Activated T-helper 1 cell treated with anti-CD3 and anti-CD28 coated beads, Interleukin-2, amount 50 U/mL, for 16 hours (primary cell): ENCODE measurements at places on chromosomes 5 and 9.

DNA sequence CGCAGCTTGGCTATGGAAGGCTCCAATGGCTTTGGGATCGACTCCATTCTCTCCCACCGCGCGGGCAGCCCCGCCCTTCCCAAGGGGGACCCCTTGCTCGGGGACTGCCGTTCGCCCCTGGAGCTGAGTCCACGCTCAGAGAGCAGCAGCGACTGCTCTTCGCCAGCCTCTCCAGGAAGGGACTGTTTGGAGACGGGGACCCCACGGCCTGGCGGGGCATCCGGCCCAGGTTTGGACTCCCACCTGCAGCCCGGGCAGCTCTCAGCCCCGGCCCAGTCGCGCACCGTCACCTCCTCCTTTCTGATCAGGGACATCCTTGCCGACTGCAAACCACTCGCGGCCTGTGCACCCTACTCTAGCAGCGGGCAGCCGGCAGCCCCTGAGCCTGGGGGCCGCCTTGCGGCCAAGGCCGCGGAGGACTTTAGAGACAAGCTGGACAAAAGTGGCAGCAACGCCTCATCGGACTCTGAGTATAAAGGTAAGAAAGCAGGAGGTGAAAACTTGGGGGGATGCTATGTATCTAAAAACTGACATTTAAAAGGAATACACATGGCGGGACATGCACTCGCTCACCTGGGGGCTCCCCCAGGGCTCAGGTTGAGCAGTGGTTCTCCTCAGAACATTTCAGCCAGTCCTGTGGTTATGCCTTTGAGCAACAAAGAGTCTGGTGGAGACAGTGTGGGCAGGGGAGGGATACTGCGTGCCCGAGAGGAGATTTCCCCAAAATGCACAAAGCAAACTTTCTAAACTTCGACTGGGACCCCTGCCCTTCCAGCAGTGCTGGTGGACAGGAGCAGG lies 579 bp downstream of the BARHL1 start:
- no peak for DNase-seq

DNA sequence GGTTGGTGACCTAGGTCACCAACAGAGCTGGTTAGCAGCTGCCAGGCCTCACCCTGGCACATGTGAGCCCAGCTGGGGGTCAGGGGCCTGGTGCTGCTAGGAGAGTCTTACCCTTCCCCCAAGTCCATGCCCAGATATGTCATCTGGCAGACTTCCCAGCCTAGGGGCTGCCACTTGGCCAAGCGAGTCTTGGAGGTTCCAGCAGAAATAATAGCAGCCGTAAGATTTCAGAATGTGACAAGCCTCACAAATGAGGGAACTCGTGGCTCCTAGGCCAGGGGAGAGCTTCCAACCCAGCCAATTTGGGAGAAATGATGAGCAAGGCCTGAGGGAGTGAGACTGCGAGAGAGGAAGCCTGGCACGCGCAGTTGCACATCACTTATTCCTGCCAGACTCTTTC lies 11.1 kb downstream of the URM1 start:
- DNase-seq: no peak

GRCh38 chr9:4994166-4994890 lies 9.3 kb downstream of the JAK2 start:
- no peak for DNase-seq

DNA sequence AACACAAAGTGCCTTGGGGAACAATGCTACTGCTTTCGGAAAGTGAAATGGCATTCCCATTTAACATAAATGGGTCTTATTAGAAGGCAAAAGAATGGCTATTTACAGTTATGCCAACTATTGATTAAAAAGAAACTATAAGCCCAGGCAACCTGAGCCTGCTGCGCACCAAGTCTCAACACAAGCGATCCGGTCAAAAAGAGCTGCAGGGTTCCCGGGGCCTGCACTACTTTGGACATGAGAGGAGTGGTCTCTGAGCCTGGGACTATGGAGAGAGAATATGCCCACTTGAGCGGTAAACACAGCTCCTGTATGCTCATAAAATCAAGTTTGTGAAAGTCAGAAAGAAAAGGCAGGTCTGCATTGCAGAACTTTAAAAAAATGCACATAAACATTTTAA lies 660.7 kb downstream of the EFNA5 start:
- DNase-seq: no peak

DNA sequence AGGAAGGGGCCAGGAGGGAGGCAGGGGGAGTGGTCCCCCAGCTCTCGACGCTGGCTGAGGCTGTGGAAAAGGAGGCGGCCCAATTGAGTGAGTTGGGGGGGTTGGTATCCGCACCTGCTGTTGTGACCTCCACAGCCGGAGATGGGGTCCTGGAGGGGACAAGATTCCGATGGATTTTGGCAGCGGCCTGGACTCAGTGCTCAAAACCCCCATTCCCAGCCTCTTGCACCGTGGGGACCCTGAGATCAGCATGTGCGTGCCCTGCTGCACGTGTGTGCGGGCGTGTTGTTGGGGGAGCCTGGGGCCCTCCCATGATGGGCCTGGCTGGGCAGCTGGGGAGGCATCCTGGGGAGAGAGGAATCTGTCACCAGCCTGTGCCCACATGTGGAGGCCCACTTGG lies 15.0 kb downstream of the CNTFR start:
- DNase-seq: no peak

DNA sequence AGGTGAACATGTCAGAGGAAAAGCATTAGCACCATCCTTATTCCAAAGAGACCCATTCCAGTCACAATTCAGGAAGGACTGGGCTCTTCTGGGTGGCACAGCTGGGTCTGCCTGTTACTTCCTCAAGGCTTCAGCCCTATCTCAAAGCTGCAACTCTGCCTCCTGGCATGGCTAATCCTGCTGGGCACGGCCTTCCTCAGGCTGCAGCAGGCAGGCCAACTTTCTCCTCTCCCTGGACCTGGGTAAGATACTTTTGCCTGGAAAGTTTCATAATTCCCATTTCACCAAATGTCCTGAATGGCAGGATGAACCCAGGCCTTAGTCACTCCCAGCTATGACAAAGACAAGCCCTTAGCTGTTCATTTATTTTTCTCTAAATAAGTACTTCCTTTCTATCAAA lies 50.1 kb downstream of the MACROH2A1 start:
- DNase-seq: no peak

GRCh38 chr9:8297047-8297446 lies 497.5 kb upstream of the DMAC1 start:
- no peak for DNase-seq

GRCh38 chr5:31194468-31194813 lies 955 bp downstream of the CDH6 start:
- DNase-seq: no peak

GRCh38 chr9:98517761-98518160 lies 191.0 kb downstream of the GABBR2 start:
- DNase-seq: no peak

- no peak for DNase-seq
These were observed 210.3 kb downstream of the CDK5RAP2 start for GRCh38 chr9:120369608-120370220.

- DNase-seq: no peak
These were observed 1.3 kb upstream of the EBF1 start for GRCh38 chr5:159100782-159101646.

- no peak for DNase-seq
These were observed 23.0 kb upstream of the CTSL start for GRCh38 chr9:87702921-87703320.

- no peak for DNase-seq
These were observed 18.0 kb downstream of the HK3 start for GRCh38 chr5:176881021-176881749.

GRCh38 chr9:126942399-126942798 lies 27.8 kb downstream of the RALGPS1 start:
- no peak for DNase-seq

DNA sequence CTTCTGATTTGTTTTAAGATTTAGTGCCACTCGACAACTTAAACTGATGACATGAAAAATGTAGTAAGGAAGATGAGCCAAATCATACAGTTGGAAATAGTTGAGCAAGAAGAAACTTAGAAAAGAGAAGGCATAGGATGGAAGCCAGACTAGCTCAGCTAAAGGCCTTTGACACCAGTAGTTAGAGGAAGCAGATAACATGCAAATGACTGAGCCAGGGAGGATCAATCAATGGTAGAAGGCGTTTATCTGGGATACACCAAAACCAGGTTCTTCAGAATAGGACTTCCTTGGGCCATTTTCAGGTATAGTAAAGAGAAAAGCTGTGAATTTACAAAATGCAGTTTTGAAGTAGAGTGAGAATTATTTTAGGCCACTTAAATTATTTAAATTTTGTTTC lies 3.2 kb downstream of the TDRD7 start:
- no peak for DNase-seq

DNA sequence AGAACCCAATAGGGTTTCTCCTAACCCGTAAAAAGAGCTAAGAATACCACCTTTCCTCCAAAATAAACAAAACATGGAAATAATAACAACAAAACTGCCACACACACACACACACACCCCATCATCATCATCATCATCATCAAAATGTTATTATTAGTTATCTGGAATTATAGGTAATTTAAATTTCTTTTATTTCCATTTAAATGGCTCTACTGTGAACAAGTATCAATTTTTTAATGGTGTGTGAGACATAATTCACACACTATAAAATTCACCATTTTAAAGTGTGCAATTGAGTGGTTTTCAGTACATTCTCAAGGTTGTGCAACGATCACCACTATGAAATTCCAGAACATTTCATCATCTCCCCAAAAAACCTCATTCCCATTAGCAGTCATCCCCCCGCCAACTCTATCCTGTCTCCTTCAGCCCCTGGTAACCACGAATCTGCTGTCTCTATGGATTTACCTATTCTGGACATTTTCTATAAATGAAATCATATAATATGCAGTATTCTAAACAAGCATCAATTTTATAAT lies 172.7 kb downstream of the ROR2 start:
- no peak for DNase-seq

DNA sequence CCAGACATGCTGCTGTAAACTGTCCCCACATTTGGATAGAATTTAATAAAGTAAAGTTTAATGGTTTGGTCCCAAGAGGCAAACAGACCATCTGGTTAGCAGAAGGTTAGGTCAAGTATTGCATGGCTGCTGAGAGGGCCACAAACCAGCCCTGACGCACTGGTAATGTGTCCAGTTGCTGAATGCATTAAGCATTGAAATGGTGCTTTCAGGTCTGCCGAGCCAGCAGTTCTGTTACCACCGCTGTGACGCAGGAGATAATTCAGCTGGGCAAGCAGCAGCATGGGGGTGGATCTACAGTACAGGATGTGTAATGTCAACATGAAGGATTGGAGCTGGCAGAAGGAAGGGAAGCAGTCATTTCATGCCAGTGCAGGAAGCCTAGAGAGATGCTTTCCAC lies 16.0 kb downstream of the ZNF462 start:
- no peak for DNase-seq

DNA sequence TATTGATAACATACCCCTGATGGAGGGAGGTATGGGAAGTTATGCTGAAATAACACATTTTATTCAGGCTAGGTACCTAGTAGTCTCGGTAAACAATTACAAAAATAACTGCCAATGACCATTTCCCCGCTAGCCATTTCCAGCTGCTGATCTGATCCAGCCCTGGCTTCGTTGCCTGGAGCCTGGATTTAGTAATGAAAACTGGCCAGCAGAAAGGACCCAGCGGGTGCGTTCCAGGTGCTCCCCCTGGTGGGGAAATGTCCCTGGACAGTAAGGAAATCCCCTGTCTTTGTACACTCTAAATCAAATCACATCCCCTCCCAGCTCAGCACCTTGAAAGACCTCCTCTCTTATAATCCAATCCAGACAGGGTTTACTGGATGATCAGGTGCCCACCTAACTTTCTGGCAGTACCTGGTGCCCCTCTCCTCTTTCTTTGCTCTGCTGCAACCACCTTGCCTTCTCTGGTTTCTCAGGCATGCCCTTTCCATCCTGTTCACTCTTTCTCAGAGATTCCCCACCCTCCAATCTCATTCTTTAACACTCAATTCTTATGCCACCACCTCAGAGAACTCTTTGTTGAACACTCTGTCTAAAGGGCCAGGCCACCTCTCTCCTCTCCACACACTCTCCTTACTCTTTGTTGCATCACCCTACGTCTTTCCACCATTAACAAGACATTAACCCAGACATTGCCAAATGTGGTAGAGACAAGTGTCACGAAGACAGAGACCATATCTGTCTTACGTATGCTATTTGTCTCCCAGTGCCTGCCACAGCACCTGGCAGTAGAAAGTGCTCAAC lies 50.1 kb upstream of the SMAD5 start:
- peak; percentile 5 for DNase-seq

DNA sequence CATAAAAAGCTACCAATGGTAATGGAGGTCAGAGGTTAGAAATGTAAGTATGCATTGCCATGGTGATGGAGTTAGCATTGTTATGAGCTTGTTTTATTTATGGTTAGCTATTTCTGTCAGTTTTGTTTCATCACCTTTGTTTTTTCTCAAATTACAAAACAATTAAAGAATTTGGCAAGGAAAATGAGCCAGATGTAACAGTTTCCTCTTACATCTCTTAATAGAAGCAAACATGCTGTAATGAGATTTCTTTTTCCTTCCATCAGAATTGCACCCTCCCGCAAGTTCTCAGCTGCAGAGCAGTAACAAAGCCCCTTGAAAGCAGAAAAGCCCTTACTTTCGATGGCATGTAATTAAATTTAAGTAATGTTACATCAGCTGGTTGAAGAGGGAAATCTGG lies 233.0 kb downstream of the SGCD start:
- no peak for DNase-seq

GRCh38 chr5:105954341-105954740 lies 1716.4 kb downstream of the EFNA5 start:
- DNase-seq: no peak

DNA sequence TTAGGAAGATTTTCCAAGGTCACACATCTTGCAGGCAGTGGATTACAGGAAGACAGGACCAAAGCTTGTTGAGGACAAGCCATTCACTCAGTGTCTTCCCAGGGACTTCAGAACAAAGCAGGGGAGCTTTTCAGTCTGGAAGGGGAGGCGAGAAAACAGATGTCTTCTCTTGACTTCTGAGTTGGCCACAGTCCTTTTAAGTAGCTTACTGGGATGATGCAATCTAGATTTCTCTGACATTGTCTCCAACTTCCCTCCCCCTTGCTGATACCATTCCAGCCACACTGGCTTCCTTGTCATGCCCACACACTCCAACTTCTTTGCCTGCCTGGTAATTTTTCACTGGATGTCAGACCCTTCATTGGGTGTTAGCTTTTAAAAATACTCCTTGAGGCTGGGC lies 174.2 kb upstream of the TBC1D2 start:
- DNase-seq: no peak

DNA sequence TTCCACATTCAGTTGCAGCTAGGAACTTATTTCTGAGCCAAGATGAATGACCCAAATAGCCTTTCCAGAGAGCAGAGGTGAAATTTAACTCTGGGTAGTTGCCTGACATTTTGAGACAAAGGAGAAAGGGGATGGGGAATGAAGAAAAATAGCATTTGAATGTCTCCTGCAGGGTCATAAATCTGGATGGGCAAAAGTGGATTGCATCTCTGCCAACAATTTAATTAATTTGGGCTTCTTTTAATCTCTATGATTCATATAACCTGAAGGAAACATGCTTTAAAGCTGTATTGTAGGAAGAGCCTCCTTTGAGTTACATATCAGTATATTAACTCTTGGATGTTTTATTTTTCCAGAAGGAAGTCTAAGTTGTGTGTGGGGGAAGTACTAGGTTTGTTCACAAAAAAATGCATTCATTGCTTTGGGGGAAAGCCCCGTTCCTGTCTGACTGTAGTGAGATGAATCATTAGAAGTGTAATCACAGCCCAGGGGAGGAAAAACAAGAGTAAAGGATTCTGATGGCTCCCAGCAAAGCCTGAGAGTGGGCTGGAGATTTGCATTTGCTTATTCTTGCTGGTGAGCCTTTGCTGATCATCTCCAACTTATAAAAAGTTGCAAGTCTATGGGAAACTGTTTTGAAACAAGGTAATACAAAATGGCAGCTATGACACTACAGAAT lies 133.0 kb upstream of the IQGAP2 start:
- DNase-seq: no peak
